Mucosa of gallbladder (tissue), 1 donor: ENCODE measurements at places on chromosomes 7 and 10.

DNA sequence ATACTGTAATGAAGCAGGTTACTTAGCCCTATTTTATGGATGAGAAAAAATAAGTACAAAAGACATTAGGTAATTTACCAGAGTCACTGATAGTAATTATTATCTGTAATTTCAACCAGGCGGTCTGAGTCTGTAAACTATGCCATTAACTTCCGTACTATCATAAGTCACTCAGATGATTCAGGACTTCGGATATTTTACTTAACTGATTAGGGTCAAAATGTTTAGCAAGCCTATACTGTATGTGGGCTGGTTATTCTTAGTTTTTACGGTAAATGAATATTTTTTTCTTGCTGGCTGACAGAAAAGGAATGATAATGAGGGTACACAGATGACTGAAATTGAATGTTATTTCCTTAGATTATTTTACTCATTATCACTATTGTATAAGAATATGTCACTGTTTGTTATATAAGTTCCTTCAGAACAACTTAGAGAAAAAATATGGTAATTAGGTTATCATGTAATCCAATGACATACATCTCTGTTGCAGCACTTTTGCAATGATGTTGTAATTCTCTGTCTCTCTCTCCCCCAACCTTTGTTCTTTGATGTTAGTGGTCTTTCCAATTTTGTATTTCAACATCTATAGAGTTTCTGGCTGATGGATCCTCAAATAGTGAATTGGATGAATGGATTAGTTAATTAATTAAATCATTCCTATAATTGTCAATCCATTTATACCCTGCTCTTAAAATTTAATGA lies 165.6 kb downstream of the ZEB1 start:
- no peak for DNase-seq

DNA sequence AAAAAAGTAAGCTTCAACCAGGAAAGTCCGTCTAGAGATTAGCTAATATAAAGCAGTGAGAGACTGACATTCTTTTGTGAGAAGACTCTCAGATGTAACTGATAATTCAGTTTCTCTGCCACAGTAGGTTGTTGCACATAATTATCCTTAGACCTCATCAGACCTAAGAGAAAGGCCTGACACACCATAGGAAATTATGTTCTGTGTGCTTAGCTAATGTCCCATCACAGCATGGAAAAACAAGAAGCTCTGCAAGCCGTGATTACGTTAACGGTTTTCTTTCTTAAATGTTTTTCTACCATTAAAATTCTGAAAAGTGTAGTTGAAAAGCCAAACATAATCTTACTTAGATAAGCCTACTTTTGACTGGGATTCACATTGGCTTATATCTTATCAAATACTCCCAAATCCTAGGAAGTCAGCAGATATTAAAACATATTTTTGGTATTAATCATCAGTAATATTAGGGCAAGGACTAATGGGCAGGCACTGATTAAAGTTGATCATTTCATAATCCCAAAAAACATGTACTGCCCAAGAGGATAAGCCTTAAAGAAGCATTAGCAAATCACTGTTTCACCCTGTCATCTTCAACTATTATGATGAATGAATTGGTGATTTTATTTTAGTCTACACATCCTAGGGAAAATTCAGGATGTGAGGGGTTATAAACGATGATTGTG lies 5.2 kb downstream of the CSTF2T start:
- no peak for DNase-seq

DNA sequence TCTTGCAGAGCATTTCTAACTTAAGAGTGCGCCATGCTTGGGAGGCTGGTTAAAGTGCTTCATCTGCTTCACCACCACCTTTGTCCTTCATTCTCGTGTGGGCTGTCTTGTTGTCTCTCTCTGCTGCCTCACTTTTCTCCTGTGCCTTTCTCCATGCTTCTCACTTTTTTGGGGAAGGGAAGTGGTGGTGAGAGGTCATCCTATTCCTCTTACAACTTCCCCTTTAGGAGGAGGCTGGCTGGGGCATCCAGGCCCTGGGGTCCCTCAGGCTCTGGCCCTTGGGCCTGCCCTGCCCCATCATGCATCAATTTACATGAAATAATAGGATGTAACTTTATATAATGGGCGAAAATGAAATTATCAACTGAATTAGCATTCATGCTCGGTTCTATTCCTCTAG lies 39.9 kb upstream of the PIP4K2A start:
- no peak for DNase-seq

- DNase-seq, result no peak
Measured at GRCh38 chr7:107103369-107103768, 58.9 kb downstream of the PRKAR2B start.

GRCh38 chr10:79283616-79284015 lies 63.7 kb upstream of the PPIF start:
- no peak for DNase-seq

DNA sequence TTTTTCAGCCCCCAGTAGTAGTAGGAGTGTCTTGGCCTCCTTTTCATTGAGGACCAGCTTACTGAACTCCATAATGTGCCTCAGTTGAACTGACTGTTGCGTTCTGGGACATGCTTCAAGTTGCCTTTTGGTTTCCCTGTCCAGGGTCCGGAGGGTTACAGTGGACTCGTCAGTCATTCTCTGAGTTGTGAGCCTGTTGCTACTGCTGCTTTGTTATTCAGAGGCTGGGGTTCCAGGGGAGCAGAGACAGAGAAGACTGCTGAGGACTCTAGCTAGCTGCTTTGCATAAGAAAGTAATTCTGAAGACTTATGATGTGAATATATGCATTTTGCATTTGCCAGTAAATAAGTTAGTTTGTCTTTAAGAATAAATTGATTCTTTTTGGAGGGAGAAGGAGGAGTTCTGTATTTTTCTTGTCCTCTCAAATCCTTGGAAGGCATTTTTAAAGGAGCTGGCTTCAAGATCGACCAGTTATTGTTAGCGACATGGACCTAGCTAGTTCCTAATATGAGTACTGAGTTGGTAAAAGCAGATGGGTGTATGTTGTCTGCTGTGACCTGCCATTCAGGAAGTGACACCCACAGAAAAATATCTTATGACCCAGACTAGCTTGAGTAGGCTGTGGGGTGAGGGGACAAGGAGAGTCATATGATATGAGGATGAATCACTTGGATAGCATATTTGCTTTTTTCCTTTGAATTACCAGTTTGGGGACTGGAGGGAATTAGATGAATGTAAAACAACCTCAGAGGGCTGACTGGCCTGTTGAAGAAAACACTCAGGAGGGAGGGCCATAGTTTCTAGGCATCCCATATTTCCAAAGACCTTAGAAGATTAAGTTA lies 8.3 kb downstream of the PI4K2A start:
- peak; percentile 47 for DNase-seq

- DNase-seq, result no peak
Measured at GRCh38 chr7:75531359-75531821, 39.3 kb downstream of the SPDYE5 start.

DNA sequence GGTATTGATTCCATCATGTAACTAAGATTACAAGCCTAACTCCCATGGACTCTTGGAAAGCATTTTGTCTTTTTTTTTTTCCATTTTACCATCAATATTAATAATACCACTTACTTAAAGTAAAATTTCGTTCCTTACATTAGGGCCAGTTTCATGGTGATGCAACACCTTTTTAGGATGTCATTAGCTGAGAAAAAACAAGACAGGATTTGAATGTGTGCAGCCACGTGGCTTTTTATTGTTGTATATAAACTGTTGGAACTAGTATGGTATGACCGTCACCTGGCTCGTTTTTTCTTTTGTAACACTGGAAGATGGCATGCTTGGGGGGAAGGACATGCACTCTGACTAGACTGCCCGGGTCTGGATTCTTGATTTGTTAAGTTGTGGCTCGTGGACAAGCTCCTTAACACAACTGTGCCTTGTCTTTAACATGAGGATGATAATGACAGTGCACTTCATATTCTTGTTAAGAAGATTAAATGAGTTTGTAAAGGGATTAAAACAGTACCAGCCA lies 42.1 kb downstream of the ARHGAP21 start:
- no peak for DNase-seq

DNA sequence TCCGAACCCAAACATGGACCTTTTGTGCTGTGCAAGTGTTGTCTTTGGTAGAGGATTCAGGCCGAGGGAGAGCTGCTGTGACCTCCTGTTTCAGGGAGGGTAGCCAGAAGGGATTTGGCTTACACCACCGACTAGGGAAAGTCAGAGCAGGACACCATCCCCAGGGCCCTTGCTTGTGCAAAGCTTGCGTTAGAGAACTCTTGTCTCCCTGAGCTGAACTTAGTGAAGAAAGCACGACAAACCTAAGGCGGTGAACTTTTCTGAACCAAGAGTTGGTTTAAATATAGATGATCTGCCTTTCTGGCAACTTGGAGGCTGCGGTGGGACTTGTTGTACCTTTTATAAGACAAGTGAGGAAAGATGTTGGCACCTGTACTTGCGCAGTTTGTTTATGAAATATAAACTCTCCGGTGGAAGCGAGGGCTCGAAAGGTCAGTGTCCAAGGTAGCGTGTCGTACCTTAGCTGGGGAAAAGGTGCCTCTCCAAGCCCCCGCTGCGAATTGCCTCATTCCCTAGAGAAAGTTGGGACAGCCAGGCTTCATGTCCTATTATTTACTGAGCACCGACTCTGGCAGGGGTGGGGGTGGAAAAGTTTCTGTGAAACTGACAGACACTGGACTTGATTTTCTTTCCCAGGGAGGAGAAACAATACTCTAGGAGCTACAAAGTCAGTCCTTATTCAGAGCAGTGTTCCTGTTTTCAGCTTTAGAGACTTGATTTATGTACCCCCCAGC lies 31.6 kb downstream of the WBP1L start:
- DNase-seq, result peak; percentile 33

GRCh38 chr7:118305671-118306070 lies 81.2 kb downstream of the ANKRD7 start:
- DNase-seq, result no peak

- DNase-seq, result no peak
Measured at GRCh38 chr10:46024948-46025347, 5.5 kb downstream of the NCOA4 start.

DNA sequence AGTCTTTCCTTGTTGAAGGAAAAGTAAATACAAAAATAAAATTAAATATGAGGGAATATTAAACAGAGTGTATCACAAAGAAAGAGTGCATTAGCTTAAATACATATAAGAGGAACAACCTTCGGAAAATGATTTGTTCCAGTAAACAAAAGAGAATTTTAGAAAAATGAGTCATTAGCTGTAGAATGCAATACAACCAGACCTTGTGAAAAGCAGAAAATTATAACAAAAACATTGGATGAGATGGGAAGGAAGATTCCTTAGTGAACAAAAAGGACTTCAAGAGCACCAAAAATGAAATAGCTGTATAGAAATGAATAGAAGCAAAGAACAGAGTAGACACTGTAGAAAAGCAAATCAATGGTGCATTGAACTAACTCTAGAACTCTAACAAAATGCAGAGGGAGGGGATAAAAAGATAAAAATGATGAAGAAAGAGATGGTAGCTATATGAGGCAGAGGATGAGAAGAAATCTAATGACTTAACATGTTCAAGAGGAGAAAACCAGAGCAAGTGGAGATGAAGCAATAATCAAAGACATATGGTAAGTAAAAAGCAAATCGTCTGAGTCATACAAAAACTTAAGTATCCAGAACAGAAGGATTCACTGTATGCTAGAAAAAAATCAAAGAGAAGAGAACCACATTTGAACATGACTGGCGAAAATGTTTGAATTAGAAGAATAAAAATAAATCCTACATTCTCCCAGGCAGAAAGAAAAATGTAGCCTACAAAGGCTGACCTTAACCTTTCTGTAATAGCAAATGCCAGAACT lies 190.5 kb downstream of the TMEM26 start:
- no peak for DNase-seq

DNA sequence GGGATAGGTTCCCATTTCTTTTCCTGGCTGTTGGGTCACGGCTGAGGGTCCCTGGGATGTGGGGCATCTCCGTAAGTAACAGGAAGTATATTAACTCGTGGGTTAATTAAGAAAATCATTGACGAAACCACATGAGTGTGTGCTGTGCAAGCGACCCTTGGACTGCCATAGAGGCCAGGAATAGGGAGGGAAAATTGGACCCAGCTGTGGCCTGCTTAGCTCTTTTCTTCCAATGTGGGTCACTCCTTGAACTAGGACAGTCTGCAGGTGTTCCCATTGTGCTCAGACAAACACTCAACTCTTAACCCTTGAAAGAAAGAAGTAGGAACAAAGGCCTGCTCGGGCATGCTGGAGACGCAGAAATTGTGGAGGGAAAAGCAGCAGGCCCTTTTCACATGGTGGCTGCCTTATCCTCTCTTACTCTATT lies 25.6 kb upstream of the PLEKHA1 start:
- DNase-seq, result peak; percentile 56

DNA sequence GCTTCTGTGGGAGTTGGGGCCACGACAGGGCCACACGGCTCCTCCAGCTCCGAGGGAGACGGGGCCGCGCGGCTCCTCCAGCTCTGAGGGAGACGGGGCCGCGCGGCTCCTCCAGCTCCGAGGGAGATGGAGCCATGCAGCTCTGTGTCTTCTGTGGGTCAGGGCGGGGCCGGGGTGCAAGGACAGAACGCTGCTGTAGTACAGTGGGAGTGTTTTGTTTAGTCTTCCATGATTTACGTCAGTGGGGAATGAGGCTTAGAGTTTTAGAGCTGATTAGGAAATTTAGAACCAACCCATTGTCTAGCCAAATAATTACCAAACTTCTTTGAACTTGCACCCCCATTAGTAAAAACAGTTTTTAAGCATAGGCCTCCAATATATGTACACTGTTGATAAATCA lies 32.9 kb upstream of the PRKAR1B start:
- DNase-seq, result no peak

GRCh38 chr7:105246679-105247078 lies 142.0 kb downstream of the SRPK2 start:
- DNase-seq, result no peak

DNA sequence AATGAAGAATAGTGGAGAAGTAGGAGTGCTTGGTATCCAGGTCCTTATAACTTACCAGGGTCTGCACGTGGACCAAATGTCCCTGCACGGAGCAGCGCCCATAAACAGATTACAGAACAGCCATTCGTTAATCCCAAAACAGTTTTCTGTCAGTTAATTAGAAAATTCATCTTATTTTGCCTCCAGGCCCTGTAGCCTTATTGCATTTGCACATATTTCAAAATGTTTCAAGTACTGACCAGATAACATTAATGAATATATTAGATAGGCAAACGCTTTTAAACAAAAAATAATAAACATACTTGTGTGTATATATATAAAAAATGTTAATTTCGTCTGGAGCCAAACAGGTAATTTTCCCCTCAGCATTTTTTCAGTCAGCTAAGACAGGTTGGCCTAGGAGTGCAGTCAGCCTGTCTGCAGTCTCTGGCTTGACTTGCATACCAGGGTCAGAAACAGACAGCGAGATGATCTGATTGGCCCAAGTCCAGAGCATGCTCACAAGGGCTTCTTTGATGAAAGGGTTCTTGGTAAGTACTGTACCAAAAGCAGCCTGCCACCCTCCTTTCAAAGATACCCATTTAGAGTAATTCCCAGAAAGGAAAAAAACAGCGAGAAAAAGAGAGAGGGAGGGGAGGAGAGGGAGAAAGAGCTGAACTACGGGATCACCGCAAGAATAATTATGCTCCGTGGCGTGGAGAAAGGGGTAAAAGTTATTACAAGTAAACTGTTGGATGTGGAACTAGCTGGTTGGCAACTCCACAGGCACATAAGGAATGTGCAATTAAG lies 194.4 kb upstream of the TCF7L2 start:
- DNase-seq, result no peak
